ENCODE measurements at places on chromosomes 6 and 20.

DNA sequence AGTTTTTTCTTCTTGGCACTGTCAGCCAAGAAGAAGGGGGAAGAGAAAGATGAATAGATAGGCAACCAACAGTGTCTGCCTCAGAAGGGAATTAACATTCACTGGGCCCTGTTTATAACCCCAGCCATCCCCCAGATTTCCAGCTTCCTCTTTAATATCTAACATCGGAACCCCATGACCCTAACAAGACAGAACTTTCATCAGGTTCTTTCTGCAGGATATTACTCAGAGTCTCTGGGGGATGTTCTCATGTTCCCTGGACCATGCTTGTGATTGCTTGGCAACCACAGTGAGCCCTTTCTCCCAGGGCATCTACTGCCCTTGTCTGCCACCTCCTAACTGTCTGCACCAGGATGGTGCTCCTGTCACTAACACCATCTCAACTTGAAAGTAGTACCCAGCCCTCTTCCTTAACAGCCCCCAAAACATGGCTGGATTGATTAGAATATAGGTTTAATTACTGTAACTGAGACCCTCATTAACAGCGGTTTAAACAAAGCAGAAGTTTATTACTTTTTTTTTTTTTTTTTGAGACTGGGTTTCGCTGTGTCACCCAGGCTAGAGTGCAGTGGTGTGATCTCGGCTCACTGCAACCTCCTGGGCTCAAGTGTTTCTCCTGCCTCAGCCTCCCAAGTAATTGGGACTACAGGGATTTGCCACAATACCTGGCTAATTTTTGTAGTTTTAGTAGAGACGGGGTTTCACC is 12.0 kb upstream of the PTPN1 start:
- DNase-seq: no peak

DNA sequence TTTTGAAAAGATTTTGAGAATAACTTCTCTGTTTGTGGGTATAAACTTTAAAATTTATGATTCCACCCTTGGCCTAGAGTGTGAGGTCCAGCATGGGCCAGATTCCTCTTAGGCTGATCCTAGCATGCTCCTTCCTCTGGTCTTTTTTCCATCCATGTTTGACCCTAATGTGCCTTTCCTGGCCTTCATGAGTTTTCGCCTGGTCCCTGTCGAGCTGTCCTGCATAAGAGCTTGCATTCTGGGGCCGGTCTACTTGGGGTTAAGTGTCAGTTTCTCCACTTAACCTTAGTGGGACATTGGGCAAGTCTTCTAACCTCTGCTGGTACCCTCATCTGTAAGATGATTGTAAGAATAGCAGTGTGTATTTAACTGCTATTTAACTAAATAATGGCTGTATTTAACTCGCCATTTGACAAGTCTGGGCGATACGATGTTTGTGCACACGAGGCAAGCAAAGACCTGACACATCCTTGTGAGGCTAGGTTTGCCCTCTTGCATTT is 40.7 kb upstream of the TAGAP start:
- DNase-seq: no peak

- no peak for DNase-seq
Measured at GRCh38 chr6:83592770-83593394, 80.5 kb downstream of the PRSS35 start.

DNA sequence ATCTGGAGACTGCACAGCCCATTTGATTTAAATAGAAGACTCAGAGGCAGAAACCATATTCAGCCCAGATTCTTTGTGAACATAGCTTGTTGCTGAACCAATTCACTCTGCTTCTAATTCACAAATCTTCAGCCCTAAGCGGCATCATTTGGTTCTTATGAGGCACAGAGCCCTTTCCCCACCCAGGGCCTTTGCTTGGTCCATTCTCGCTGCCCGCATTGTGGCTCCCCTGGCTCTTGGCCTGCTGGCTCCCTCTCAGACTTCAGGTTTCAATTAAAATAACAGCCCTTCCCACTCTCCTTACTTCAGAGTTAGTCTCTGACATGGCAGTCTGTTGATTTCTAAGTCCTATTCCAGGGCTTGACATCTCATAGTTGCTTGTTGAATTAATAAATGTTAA is 9.4 kb upstream of the TMEM14A start:
- DNase-seq: no peak

DNA sequence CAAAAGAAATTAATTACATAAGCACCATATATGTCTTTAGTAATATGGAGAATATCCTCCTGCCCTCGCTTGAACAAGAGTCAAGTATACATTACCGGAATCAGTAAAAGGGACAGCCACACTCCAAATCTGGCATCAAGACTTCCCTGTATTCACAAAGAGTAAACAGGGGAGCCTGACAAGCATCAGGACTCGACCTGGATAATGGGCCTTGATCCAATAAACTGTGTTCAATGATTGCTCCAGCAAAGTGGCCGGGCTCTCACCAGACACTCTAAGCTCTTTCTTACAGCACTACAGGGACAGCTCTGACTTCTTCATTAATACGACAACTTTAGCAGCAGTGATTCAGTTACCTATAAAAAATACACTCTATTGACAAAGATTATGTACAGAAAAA is 307.9 kb upstream of the POU3F2 start:
- no peak for DNase-seq

GRCh38 chr20:46058599-46059281 is 29.7 kb downstream of the SLC12A5 start:
- no peak for DNase-seq

DNA sequence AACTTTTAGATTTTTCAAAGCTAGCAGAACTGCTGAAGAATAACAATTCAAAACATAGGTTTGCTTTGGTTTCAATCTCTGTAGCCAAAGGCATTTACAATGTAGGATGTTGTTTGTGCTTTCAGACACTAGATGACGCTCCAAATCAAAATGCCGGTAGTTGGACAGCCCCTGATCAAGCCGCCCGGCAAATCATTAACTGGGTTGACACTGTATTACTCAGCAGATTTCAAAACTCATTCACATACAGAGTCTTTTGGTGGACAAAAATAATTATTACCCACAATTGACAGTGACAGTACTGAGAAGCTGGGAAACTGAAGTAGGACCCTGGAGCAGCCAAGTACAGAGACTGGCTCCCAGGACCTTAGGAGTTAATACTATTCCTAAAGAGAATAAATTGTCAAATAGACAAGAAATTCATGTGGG is 21.3 kb upstream of the HFE start:
- DNase-seq: peak; percentile 66

DNA sequence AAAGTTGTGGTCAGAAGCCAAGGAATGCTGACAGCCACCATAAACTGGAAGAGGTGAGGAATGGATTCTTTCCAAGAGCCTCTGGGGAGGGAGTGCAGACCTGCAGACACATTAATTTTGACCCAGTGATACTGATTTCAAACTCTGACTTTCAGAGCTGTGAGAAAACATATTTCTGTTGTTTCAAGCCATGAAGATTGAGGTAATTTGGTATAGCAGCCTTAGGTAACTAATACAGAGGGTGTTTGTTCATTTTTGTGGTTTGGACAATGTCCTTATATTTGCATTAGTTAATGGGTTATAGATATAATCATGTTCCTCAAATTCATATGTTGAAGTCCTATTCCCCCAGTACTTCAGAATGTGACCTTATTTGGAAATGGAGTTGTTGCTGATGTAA is 85.4 kb upstream of the GTSF1L start:
- DNase-seq: no peak

All from naive B cell (primary cell).